ENCODE measurements at places on chromosomes 4 and X.
A peak's percentile ranks its signal among the peaks of the same experiment; 100 is the strongest.

GRCh38 chr4:183905081-183905592 is at the start of gene STOX2:
TSS of gene STOX2 (plus strand) at chr4:183905307. CDS start at chr4:183906791, 1,484 bp downstream.
- no peak for DNase-seq

DNA sequence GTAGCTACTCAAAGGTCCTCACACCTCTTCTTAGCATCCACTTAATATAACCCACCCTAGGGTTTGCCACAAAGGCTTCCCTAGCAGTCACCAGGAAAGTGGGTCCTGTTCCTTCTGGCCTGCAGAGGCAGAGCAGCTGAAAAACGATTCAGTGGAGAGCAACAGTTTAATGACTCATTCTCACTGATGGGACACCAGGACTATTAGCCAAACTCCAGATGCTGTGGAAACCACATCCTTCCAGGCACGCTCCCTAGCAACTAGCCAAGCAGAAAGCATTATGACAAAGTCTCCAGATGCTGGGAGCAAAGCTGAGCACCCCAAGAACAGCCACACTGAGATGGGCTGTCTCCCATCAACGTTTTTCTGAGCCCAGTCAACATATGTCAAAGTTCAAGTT is 30.3 kb upstream of the UTP14A start:
- DNase-seq: peak; percentile 61

DNA sequence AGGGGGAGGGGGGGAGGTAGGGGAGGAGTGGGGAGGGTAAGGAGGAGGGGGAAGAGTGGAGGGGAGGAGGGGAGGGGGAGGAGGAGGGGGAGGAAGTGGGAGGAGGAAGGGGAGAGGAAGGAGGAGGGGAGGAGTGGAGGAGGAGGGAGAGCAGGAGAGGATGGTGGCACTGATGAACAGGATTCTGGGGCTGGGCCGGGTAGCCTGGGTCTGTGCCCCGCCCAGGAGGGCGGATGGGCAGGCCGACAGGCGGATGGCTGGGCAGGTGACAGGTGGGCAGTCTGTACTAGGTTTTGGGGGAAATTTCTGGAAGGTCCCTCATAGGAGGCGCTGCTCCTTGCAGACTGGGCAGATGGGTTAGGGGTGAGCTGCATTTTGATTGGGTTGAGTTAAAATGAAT is 66.0 kb upstream of the ADRA2C start:
- DNase-seq: no peak

- no peak for DNase-seq
These were observed 884 bp downstream of the RELL1 start for GRCh38 chr4:37685161-37685822.

DNA sequence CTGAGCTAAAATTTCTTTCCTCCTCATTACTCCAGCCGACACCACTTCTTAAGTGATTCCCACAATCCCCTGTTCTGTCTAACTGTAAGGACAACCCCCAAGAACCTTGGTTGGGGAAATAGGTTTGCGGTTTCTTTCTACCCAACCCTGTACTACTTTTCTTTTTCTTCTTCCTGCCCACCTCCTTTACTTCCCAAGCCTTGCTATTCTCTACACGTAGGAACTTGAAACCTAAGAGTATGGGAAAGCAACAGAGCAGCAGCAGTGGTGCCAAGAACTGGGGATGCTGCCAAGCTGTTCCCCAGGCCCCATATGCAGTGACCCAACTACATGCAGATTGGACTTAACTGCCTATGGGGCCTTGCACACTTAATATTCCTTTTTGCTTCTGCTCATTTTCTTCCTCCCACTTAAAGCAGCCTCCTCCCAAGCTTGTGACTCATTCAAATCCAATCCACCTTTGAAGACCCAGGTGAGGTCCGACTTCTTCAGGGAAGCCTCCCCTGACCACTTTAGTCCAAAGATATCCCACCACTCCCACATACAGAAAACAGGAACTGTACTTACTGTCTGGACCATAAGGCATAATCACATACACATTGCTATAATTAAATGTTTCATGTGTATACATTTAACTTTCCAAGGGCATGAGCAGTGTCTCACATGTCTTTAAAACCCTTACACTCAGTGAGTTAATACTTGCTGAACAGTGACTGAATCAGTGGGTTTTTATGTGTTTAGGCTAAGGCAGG is 1.7 kb downstream of the FAM120C start:
- peak; percentile 21 for DNase-seq

DNA sequence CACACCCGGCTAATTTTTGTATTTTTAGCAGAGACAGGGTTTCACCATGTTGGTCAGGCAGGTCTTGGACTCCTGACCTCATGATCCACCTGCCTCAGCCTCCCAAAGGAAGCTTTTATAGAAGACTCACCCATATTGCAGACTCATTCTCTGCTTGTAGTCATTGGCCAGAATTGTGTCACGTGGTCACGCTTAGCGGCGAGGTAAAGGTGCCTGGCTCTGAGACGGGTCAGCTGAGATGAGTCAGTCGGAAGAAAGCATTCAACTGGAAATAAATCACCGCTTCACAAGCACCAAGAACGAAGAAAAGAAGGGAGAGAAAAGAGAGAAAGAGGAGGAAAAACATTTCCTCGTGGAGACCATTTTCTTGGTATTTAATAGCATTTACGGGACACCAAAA is 218.8 kb upstream of the NOCT start:
- peak; percentile 64 for DNase-seq

GRCh38 chr4:24770667-24771066 is 24.7 kb upstream of the SOD3 start:
- no peak for DNase-seq

- no peak for DNase-seq
These were observed 32.1 kb downstream of the MAGEB17 start for GRCh38 chrX:16199343-16199742.

DNA sequence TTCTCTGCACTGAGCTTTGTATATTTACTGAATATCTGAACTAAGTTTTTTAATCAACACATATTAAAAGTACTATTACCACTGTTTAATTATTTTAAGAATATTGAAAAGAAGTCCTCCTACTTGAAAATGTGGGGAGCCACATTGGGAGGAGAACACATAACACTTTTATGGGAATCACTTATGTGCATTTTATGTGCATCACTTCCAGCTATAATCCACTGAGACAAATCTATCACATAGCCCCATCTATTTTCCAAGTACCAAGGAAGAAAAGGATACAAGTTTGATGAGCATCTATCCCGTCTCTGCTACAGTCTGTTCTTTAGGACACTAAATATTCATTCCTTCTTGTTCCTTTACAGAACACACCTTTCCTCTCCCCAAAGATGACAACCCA is 87.2 kb downstream of the IQCM start:
- no peak for DNase-seq

GRCh38 chrX:128021566-128021965 is 30.6 kb downstream of the ACTRT1 start:
- DNase-seq: no peak

GRCh38 chr4:15245006-15245530 is 182.8 kb upstream of the C1QTNF7 start:
- DNase-seq: no peak

DNA sequence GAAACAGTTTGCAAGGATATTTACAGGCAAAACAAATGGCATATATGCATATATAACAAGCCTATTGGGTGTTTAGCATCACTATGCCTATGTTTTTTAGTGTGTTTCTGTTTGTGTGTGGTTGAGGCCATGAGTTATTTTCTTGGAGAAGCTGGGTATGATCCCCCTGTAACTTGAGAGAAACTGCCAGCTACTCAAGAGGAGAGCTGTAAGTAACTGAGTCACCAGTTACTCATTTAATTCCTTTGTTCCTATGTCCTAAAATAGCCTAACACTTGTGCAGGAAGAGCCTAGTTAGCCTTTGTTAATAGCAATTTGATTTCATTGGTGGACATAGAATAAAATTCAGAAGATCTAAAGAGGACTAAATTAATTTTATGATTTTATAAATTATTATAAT is 79.1 kb downstream of the PWWP3B start:
- no peak for DNase-seq

GRCh38 chr4:138891631-138892031 is 124.0 kb upstream of the NOCT start:
- DNase-seq: no peak

DNA sequence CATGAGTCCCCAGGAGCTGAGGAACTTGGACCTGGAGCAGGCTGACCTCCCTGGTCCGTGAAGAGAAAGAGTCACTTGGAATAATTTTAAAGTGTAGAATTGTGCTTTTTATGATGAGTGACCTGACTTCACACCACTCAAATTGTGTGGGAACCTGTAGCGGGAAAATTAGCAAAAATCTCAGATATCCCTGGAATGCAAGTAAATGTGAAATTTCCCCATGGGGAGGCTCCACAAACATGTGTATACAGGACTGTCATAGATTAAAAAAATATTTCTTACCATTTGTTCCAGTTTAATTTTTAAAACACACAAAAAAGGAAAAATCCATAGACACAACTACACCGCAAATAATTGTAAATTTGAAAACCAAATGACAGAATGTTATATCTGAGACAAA is 1079.6 kb upstream of the PABPC4L start:
- DNase-seq: no peak

DNA sequence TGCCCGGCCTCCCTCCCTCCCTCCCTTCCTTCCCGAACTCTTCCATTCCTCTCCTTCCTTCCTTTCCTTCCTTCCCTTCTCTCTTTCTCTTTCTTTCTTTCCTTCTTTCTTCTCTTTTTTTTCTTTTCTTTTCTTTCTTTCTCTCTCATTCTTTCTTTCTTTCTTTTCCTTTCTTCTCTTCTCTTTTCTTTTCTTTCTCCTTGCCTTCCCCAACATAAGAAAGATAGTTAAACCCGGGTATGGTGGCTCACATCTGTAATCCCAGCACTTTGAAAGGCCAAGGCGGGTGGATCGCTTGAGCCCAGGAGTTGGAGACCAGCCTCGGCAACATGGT is 25.4 kb downstream of the NSD2 start:
- no peak for DNase-seq

DNA sequence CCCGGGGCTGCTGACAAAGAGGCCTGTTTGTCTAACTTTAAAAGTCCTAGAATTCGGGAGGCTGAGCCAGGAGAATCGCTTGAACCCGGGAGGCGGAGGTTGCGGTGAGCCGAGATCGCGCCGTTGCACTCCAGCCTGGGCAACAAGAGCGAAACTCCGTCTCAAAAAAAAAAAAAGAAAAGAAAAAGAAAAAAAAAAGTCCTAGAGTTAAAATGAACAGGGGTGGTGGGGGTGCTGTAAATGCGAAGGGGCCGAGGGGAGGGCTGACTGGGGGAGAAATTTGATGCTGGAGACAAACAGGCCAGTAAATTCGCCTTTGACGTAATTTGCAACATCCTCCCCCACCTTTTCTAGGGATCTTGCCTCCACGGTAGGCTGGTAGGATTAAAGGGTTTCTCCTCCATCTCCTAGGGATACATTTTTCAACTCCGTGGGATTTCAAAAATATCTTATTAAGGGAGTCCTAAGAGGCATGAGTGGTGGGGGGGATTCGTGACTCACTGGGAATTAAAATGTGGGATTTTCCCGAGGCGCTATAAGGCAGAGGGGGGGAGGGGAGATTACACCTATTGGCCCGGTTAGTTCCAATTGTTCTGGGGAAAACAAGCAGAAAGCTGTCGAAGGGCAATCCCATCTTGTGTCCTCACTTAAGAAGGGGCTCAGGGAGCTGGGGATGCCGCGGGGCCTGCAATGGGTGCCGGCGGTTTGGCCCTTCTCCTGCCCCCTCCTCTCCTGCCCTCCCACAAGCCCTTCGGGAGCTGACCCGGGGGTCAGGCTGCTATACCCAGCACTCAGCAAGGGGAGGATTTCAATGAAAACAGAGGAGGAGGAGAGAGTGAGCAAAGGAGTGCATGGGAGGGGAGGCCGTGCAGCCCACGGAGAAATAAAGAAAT is 3.0 kb upstream of the BCOR start:
- no peak for DNase-seq

DNA sequence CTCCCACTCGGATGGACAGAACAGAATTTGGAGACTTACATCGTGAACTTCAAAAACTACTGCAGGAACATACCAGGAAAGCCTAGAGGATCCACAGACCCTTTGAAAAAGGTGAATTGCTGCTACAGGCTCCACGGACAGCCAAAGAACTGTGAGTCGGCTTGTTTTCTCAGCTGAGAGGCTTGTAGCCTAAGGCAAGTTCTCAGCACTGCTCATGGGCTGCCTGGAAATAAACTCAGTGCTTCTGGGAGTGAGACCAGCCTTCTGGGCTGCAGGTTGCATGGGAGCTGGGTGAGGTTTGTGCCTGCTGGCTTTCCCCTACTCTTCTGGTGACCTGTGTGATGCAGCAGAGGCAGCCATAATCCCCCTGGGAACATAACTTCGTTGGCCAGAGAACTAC is 1397.6 kb downstream of the FAM133A start:
- DNase-seq: no peak

DNA sequence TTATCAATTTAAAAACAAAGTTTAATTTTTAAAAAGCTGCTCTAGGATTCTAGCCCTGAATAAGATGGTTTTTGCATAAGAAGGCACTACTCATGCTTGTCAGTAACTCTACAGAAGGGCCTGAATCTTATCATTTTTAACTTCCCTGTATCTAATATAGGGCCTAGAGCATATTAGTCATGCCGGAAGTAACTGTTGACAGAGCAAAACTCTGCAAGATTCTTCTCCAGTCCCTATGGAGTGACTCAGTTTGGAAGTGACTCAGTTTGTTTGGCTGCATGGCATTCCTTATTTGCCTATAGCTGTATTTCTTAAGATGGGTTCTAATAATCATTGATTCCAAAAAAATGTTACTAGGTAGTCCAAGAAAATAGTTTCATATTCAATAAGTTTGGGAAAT is 431.8 kb upstream of the HTR2C start:
- DNase-seq: peak; percentile 54

- DNase-seq: no peak
These were observed 276.3 kb upstream of the GALNT7 start for GRCh38 chr4:172892300-172892699.

DNA sequence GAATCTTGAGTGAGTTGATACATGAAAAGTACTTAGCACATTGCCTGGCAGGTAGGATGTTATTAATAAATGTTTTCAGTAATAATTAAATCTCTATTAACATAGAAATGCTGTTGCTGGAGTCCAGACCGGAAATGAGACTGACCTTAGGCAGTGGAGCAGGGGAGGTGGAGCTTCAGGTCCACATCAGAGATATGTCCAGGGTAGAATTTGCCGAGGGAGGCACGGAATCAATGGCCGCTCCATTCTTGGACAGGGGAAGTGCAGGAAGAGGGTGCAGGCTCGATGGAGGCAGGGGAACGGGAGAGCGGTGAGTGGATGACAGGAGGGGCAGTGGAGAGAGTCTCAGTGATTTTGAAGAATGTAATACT is 107.3 kb downstream of the GATB start:
- DNase-seq: no peak

DNA sequence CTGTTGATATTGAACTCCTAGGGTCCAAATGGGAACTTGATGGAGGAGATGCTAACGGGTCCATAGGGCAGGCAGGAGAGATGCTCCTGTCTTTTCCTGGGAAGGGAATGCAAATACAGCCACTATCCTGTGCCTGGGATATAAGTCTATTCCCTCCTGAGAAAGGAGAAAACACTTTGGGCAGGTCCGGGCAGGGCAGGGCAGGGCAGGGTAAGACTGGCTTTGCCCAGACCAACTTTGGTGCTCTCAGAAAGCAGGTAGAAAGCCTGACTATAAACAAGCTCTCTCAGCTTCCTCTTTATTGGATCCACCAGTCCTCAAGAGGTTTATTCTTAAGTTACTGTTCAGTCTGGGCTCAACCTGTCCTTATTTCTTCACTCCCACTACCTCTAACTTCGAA is 232.3 kb downstream of the PTTG2 start:
- DNase-seq: no peak

GRCh38 chrX:155679715-155680114 is 67.0 kb upstream of the TMLHE start:
- DNase-seq: no peak

Data from RCC 7860 (cell line).